Stimulated activated CD4-positive, alpha-beta T cell treated with anti-CD3 and anti-CD28 coated beads, Interleukin-1b, Interleukin-23, amount 100 ng/mL, for 1 hour (primary cell): ENCODE measurements at places on chromosomes 5 and 9.

GRCh38 chr9:93071464-93071863 lies 13.0 kb downstream of the SUSD3 start:
- DNase-seq: no peak

DNA sequence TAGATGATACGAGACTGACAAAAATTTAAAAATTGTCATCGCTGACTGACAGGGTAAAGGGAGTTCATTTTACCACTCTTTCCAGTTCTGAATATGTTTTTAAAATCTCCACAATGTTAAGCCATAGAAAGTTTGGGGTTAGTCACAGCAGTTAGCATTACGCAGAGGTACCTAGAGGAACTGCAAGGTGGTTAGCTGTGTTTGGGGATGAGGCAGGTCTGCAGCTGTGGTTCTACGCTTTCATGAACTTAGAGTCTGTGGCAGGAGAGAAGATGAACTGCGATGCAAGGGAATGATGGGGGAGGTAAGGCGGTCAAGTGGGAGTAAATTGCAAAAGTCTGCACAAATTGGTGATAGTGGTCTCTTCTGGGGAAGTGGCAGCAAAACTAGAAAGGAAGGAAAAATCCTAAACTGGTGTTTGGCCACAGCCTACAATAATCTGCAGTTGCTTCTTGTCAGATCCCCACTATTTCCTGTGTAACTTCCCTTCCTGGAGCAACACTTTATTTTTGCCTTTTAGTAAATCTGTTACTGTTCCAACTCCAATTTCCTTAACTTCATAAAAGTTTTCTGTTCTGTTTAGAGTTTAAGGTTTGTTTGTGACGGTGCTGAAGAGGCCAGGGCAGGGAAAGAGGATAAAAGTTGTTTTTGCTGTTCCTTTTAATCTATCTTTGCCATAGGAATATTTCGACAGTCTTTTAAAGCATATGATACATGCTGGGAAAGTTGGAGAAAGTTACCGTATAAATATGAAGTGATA lies 38.6 kb upstream of the SNX2 start:
- DNase-seq: no peak

DNA sequence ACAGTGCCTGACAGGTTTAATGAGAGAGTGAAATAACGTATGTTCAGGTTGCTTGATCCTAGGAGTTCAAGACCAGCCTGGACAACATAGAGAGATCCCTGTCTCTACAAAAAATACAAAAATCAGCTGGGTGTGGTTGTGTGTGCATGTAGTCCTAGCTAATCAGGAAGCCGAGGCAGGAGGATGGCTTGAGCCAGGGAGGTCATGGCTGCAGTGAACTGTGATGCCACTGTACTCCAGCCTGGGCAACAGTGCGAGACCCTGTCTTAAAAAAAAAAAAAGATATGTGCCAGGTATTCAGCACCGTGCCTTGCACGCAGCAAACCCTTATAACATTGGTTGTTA lies 38.8 kb upstream of the SPRY4 start:
- no peak for DNase-seq

DNA sequence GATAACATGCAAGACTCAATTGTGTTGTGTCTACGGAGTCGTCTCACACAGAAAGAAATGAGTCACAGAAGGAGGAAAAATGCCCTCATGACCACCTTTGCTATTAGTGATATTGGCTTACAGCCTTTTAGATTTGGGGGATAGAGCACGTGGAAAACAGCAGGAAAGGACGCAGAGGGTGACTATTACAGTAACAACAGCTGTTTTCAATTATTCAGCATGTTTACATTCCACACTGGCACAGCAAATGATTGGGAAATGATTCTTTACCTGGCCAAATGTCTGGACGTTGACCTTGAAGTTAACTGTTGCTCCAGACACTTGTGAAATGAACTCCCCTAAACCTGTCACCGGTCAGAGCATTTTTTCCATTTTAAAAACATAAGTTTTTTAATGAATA lies 46.8 kb downstream of the APTX start:
- DNase-seq: no peak

DNA sequence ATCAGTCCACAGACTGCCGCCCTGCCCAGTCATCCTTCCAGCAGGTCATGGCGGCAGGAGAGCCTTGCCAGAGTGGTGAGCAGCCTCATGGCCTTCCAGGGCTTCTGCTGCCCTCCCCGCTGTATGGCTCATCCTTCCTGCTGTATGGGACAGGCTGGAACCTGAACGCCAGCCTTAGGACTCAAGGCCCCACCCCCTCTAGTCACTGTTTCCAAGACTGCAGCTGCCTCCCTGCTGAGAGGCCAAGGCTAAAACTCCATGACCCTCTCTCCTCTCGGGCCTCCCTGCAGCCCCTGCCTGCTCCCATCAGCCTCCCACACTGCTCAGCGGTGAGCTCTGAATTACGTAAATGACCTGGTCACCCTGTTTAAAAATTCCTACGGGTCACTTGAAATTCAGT lies 227.5 kb downstream of the AGTPBP1 start:
- DNase-seq: no peak

DNA sequence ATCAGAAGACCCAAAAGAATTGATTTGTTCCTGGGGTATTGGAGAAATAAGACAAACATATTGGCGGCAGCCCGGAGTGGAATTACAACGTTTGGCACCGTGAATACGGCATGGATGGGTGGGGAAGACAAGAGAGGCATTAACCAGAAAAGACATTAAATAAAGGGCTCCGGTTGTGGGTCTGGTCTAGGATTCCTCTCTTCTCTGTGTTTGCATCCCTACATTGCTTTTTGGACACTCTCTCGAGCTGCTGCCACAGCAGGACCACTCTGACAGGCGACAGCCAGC lies 138.7 kb upstream of the PALM2AKAP2 start:
- DNase-seq: no peak

DNA sequence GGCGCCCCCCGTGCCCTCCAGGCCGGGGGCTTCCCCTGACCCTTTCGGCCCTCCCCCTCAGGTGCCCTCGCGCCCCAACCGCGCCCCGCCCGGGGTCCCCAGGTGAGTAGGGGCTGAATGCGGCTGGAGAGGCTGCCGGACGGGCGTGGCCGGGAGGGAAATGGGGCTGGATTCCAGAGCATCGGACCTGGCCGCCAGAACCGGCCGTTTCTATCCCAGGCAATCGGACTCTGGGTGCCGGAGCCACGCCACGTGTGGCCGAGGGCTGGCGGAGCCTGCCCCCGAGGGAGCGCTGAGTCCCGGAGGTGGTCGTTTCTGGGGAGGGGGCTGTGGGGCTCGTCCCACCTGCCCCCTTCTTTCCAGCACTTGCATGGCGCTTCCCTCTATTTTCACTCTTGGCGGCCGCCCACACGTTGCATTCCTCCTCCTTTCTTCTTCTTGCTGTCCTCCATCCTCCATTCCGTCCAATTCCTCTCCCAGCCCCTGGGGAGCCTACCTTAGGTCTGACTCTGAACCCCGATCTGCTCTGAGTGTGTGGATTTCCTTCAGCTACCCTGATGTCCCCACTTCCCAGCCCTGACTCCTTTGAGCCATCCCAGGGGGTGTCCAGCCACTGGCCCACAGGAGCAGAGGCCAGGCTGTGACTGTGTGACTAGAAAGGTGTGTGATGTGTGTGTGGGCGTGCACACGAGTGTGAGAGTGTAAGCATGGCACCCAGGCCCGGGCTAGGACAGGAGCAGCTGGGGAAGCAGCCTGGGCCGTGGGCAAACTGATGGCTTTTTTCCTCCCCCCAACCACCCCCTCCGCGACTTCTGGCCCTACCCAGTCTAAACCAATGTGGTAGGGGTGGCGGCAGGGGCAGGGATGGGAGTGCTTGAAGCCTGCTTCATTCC lies 24.7 kb downstream of the GOLGA2 start:
- no peak for DNase-seq

- DNase-seq: no peak
Measured at GRCh38 chr5:2188661-2189060, 305.9 kb upstream of the IRX4 start.

DNA sequence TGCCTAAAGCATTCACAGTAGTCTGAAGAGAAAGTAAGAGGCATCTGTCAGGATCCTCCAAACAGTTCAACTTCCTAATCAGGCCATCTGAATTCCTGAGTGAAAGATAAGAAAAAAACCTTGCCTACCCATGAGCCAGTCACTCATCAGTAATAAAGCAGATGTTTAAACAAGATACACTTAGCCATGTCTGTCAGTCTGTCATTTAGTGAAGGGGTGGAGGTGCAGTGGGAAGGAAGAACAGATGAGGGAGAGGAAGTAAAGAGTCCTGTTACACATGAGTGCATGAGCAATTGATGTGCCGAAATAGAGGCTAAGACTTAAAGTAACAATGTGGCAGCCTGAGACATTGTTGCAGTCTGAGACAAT lies 29.9 kb upstream of the DMRTA1 start:
- DNase-seq: no peak

- no peak for DNase-seq
Measured at GRCh38 chr9:135037521-135038250, 49.8 kb upstream of the OLFM1 start.

GRCh38 chr5:122156724-122157325 lies 27.5 kb downstream of the ZNF474 start:
- DNase-seq: no peak
